ENCODE measurements at places on chromosomes 3 and 15.

GRCh38 chr3:190053919-190054672 lies 66.6 kb downstream of the P3H2 start:
- no peak for DNase-seq

- DNase-seq, result peak; percentile 79
Measured at GRCh38 chr15:33547876-33548275, 237.1 kb downstream of the RYR3 start.

DNA sequence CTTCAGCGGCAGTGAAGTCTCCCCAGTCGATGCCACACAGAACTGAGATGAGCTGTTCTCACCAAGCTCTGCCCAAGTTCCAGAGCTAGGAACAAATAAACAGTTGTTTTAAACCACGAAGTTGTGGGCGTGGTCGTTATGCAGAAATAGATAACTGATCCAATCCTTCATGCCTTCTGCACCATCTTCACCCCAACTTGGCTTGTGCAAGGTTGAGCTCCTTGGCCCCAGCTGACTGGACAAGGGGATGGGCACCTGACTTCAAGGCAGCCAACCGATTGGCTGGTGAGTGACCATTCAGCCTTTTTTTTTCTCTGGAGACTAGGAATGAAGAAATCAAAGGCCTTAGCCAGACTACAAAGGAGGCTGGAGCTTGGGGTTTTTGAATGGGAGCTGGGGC lies 23.9 kb downstream of the LINGO1 start:
- no peak for DNase-seq

- no peak for DNase-seq
Measured at GRCh38 chr3:48934333-48934991, 15.8 kb downstream of the ARIH2 start.

GRCh38 chr3:188470508-188471130 lies 316.7 kb downstream of the LPP start:
- DNase-seq, result no peak

DNA sequence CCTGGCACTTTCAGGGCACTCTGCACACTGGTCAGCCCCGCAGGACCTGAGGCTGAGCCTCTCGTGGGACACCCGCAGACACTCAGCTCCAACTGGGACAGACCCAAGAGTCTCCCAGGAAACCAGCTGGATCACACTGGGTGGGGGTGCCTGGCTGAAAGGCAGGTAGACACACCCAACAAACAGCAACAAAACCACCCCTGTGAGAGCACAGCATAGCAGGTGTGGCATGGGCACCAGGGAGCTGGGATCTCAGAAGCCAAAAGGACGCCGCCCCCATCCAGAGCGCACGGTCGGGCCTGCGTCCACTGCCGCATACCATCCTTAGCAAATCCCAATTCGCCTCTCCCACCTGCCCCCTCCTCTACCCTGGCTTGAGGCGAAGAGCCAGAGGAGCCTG lies 154.2 kb upstream of the LINGO1 start:
- DNase-seq, result no peak

GRCh38 chr3:178669022-178669601 lies 132.9 kb downstream of the KCNMB2 start:
- DNase-seq, result no peak

GRCh38 chr15:82804575-82804949 lies 1.3 kb downstream of the FSD2 start:
- DNase-seq, result no peak

DNA sequence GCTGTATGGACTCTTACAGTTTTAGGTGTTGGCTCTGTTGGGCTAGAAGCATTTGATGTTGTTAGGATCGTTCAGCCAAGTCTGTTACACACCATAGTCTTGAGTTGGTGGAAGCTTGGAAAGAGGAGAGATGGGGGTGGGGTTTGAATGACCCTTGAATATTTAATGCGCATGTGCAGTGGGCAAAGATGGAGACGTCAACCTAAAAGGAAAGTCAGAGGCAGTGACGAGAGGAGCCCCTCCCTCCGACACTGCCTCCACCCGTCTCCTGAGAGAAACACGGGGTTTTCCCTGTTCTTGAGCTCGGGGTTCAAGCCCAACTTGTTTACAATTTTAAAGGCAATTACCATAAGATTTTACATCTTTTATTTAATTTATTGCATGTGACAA lies 311.4 kb downstream of the SHQ1 start:
- DNase-seq, result no peak

GRCh38 chr15:47812470-47812999 lies 95.2 kb downstream of the SEMA6D start:
- DNase-seq, result no peak

DNA sequence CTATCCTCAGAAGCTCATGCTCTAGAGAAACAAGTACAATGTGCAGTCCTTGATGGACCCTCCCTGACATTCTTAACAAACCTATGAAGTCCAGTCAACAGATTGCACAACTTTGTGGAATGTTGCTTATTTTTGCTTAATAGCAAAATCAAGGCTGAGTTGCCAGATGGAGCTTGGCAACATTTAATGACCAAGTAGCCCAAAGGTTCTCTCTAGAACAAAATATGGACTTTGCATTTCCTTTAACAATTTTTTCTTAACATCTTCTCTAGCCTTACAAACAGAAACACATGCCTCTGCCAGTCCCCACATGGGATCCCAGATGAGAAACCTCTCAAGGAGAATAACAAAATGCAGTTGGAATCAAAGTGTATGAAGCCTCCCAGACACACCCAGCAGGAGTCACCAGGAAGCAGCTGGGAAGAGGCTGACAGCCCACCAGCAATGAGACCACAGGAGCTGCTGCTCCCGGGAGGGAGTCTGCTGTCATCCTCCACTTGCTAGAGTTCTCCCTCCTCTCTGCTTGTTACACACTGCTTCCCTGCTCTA lies 422.5 kb upstream of the CDIN1 start:
- no peak for DNase-seq

DNA sequence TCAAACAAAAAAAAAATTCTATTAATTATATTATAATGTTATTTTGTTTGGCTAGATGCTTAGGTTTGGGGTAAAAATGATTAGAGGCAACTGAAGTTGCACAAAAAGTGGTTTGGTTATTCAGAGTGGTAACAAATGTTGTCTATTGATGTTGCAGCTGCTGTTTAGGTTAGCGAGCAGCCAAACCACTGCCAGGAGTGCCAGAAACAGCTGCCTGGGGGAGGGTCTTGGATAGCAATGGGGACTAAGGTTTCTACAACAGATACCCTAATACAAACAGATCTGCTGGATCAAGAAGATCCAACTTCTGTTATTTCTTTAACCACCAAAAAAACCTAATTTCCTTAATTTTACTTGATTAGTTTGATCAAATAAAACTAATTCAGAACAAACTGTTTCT lies 26.6 kb downstream of the BTLA start:
- DNase-seq, result no peak

GRCh38 chr3:37255990-37256308 lies 81.6 kb upstream of the LRRFIP2 start:
- no peak for DNase-seq

GRCh38 chr3:135633078-135633477 lies 332.4 kb upstream of the PPP2R3A start:
- DNase-seq, result no peak

DNA sequence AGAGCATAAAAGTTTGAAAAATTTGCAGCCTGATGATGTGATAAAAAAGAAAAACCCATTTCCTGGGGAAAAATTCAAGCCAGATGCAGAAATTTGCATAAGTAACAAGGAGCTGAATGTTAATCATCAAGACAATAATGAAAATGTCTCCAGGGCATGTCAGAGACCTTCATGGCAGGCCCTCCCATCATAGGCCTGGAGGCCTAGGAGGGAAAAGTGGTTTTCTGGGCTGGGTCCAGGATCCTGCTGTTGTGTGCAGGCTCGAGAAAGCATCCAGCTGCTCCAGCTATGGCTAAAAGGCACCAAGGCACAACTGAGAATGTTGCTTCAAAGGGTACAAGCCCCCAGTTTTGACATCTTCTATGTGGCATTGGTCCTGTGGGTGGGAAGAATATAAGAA lies 1014.0 kb downstream of the SI start:
- no peak for DNase-seq

GRCh38 chr3:127858937-127859336 lies 36.6 kb upstream of the MGLL start:
- DNase-seq, result no peak

DNA sequence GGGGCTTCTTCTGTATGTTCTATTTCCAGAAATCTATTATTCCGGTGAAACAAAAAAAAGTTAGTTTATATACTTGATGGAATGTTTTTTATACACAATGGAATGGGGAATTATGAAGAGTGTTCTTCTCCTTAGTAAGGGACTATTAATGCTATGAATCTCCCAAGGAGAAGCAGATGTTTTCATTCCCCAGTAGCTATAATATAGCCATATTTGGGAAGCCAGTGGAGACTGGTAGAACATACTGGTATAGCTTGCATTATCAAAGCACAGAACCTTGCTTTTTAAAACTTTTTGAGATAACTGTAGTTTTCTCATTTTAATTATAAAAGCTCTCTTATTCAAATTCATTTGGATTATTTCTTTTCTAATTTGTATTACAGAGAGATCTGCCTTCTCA lies 38.3 kb downstream of the ADGRG7 start:
- DNase-seq, result no peak

DNA sequence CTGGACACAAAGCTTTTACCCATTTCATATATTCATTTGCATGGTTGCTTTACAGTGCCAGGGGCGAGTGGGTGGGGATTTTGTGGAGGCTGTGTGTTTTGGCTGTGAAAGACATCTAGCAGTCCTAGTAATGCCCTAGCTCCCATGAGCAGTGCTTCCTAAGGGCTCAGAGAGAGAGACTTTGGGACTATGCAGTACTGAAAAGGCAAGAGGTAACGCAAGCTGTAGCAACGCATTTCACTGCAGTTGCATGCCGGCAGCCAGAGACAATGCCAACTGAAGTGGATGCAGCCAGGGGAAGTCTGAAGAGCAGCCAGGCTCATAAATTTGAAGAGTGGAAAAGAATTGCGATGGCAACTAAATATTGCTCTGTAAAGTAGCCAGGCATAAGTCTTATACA lies 27.4 kb upstream of the ATP10A start:
- DNase-seq, result no peak

DNA sequence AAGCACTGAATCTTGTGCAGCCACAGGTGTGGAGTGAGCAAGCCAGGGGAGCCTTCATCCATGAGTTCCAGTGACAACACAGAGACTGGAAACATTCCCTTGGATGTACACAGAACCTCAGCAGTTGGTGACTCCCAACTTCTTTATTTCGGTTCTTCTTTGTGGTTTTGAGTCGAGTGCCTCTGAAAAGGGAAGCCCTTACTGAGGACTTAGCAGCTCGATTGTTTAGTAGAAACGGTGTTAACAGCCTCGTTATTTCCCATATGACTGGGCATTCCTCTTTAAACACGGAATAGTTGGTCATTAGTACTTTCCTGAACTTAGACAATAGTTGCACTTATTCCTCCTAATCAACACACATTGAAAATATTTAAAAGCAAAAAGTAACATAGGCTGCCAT lies 7.7 kb downstream of the SLCO3A1 start:
- no peak for DNase-seq

GRCh38 chr3:38117748-38118420 lies 19.0 kb downstream of the ACAA1 start:
- DNase-seq, result peak; percentile 45

DNA sequence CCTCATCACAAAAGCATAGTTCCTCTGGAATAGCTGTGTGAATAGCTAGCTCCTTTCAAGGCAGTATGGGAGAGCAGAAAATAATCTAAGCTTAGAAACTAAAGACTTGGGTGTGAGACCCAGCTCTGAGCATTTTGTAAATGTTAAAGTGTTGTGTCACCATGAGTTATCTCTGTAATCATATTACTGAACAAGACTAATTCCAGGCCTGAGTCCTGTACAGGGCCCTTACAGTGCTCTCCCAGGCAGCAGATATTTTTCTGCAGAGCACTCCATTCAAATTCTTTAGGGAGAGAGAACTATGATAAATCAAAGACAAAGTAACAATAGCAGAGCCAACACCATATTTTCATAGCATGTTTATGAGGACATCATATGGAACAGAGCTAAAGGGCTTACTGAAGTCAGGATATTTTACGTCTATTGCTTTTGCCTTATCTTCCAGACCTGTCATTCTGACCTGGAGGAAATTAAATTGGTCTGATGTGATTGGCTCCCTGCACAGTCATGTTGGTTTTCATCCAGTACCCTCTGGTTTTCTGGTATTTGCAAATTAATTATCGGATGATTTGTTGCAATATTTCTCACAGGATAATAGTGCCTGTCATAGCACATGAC lies 172.6 kb upstream of the PPP2R3A start:
- no peak for DNase-seq

DNA sequence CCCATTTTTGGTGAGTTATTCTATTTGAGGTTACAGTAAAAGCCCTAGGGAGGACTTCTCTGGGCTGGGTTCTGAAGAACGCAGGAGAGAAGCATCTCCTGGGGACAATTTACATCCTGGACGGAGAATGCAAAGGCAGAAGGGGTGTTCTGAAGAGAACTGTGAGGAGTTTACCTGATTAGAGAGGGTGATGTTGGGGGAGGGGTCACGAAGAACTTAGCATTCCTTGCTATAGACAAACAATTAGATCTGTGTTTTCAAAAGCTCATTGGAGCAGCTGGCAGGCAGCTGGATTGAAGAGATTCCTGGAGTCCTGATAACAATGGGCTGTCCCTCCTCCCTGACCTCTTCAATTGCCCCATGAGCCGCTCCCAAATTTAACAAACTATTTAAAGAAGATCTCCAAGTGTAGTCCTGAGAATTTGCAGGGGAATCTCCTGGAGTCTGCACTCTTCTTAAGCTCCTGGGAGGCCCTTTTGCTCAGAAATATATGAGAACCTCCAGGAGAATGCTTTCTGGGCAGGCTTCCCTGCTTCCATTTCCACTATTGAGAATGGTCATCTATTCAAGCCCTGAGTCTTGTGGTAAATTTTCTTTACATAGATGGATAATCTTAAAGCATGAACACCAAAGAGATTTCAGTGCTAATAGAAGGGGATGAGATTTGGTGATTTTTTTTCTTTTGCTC lies 55.3 kb downstream of the ARHGAP31 start:
- DNase-seq, result no peak

DNA sequence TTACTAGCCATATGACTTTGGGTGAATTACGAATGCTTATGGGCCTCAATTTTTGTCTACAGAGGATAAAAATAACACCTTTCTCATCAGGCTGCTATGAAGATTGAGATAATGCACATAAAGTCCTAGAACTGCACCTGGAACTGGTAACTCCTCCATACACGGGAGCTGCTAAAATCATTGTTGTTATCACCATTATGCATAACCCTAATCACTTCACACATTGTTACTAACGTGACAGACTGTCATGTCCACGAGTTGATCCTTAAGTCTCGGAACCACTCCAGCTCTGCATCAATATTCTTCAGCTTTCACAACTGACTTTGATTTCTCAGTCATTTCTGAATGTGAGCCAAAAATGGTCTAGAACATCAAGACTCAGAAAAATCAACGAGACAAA lies 64.1 kb downstream of the RFTN1 start:
- DNase-seq, result no peak

- no peak for DNase-seq
Measured at GRCh38 chr3:153590051-153590450, 428.0 kb downstream of the RAP2B start.

DNA sequence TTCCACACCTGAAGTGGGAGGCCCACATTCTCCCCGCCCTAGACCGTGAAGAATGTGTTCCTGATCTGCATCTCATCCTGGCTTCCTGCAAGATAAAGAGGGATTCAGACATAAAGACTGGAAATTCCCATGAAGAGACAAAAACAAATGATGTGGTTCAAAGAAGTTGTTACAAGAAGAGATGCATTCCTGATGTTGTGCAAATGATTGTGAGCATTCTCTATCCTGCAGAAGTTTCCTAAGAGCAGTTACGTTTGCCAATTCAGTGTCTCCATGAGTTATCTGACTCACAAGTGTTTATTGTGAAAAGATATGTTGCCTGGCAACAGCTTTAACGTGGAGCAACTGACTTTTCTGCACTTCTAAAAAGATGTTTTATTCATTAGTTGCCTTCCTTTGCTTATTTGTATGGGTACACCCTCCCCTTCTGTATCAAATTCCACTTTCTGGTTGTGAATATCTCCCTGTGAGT lies 107.8 kb downstream of the ZIC4 start:
- no peak for DNase-seq
